ENCODE measurements at places on chromosomes 12 and 14. TPM values are rescaled to one million over a fixed set of nuclear protein-coding genes. Genes with fewer than 3 reads are reported as not detected.

Gene CIROP
- not detected for polyA plus RNA-seq

Gene SERPINA3
- polyA plus RNA-seq = not detected

GRCh38 chr14:69815556-69815955 lies 18.5 kb upstream of the SLC10A1 start:
- DNase-seq = no peak

GRCh38 chr12:79512068-79512467 lies 178.7 kb downstream of the PAWR start:
- DNase-seq = no peak

DNA sequence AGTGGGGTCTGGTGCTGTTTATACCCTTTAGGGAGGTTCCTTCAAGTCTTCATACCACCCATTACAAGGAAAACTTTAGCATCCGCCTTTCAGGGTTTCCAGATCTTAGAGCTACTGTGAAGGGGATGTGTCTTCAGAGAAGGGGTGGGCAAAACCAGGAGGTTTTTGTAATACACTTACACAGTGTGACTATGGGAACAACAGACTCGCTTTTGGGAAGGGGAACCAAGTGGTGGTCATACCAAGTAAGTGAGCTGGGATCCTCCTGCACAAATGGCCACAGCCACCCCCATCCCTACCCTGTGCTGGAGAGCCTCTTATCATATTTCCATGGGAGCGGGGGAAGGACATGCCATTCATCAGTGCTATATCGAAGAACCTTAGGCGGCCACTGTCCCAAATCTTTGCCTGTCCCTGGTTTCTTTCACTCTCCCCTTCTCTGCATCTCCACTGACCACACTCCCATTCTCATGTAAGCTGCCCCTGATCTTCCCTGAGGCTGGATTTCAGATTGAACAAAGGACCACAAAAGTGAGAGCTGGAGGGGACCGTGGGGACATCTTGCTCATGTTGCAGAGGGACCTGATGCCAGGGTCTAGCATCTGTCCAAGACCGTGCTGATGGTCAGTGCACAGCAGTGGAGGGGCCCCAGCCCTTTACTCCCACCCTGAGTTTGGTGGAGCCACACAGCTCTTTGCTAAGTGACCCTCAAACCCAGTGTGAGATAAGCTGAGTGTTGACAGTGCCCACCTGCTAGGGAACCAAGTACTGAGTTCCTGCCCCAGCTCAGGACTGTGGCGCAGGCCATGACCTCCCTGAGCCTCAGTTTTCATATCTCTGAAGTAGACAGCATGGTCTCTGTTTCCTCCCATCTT lies 51.4 kb downstream of the DAD1 start:
- DNase-seq = no peak

- DNase-seq = no peak
These were observed 9.7 kb upstream of the ANKLE2 start for GRCh38 chr12:132771126-132771838.
